AG09319 (cell line): ENCODE measurements at places on chromosomes 16 and 17.

- DNase-seq, result no peak
Observed at GRCh38 chr16:66043326-66043725, 323.2 kb upstream of the CDH5 start.

- no peak for DNase-seq
Observed at GRCh38 chr17:36545077-36545464, 352 bp downstream of the GGNBP2 start.

- DNase-seq, result no peak
Observed at GRCh38 chr16:85309656-85310587, 197.7 kb upstream of the CIBAR2 start.

DNA sequence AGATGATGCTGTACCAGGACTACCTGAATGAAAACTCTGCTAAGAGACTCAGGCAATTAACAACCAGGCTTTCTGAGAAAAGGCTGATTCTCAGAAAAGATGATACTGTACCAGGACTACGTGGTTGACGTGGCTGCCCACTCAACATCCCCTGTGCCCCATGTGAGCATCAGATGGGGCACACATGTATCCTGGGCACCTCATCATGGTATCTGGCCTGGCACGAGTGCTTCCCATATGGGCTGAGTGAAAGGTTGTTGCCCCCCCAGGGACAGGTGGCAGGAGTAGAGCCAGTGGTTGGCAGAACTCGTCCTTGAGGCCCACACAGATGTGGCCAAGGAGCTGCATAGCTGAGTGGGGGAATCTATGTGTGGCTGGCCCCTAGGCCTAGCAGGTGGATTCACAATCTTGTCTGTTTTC, 3.5 kb upstream of the CES4A start:
- DNase-seq, result no peak

DNA sequence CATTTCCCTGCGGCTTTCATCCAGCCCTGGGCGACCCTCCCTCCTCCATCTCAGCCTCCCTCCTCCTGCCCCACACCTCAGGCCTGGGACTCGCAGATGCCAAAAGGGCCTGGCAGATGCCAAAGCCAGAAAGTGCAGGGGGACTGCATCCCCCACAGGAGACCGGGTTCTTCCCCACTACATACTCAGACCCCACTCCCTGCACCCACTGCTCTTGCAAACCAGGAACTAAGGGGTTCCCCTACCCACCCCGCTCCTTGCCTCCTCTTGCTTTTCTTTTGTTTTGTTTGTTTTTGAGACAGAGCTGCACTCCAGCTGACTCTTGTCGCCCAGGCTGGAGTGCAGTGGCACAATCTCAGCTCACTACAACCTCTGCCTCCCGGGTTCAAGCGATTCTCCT, 3.2 kb downstream of the HS3ST6 start:
- no peak for DNase-seq

DNA sequence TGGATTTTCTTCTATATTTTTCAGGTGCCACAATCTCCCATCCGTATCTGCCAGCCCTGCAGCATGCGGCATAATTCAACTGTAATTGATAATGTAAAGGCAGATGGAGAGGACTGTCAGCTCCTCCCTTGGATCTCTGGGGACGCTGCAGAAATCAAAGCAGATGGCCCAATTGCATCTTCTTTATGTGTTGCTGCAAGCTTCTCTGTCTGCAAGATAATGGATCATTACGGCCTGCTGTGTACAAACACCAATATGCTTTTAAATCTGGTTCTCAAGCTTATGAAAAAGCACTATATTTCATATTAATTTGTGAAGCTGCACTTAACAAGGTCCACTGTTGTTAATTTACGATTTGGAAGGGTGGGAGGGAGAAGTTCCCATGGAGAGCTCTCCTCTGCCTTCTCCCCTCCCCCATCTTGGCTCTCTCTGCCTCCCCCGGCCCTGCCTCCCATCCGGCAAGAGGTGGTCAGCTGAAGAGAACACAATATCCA, 607.5 kb downstream of the TOX3 start:
- DNase-seq, result no peak

DNA sequence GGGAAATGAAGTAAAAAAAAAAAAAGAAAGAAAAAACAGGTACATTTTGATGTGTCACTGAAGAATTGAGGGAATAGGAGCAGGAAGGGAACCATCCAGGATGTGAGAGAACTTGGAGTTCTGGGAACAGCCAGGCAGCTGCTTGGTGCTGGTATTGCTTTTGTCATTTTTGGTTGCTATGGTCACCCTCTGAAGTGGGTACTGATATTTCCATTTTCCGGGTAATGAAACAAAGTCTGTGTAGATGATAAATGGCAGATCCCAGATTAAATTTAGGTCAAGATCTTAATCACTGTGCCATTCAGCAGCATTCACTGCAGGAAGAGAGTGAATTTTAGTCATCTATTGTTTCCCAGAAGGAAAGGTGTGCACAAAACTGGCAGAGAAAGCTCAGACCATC, 93.6 kb downstream of the ABCA8 start:
- DNase-seq, result no peak

DNA sequence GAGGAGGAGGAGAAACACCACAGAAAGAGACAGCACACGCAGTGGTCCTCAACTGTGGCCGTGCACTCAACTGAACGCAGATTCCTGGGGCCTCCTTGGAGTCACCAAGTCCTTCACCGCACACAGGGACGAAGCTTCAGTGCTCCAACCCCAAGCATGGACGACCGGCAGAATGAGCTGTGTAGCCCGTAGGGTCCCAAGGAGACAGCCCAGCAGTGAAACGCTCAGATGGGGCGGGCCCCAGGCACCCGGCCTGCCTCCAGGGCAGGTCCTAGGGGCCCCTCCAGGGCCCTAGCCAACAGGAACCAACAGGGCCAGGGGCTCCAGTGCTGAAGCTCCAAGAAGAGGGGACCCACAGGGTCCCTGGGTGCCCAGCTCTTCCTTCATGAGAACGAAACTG, 13.2 kb downstream of the RAB40B start:
- DNase-seq, result no peak

DNA sequence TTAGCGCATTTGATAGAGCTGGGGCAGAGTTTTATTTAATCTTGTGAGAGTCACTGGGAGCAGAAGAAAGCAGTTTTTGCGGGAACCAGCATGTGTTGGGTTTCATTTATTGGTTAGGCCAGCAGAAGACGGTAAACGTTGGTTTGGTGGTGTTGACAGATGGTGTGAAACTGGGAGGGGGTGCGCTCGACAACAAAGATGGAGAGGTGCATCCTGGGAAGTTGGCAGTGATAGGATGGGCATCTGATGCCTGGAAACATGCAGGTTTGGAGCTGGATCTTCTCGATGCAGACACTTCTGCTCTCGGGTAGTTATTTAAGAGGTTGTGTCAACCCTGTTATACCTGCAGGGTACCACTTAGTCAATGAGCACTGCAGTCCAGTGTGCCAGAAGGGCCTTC, 24.9 kb upstream of the CLEC18A start:
- no peak for DNase-seq

- no peak for DNase-seq
Observed at GRCh38 chr17:73801455-73802100, 157.3 kb upstream of the SDK2 start.

GRCh38 chr16:13634959-13635358, 285.0 kb upstream of the ERCC4 start:
- DNase-seq, result no peak

GRCh38 chr17:7132511-7133094, 18.0 kb upstream of the ASGR2 start:
- DNase-seq, result no peak

GRCh38 chr17:36004594-36005108, 3.3 kb upstream of the CCL15 start:
- no peak for DNase-seq

- no peak for DNase-seq
Observed at GRCh38 chr16:88359008-88359407, 23.8 kb upstream of the ZNF469 start.

- DNase-seq, result no peak
Observed at GRCh38 chr16:89720551-89720812, 216 bp downstream of the VPS9D1 start.

GRCh38 chr16:46916980-46917379, 32.8 kb downstream of the GPT2 start:
- DNase-seq, result no peak
